ENCODE measurements at places on chromosomes 7 and 10.

GRCh38 chr10:48797830-48798229 lies 113.2 kb downstream of the WDFY4 start:
- DNase-seq, result no peak

- no peak for DNase-seq
Measured at GRCh38 chr10:77159538-77160110, 478.0 kb downstream of the KCNMA1 start.

GRCh38 chr10:46084321-46085165 lies 38.5 kb upstream of the MSMB start:
- DNase-seq, result no peak

DNA sequence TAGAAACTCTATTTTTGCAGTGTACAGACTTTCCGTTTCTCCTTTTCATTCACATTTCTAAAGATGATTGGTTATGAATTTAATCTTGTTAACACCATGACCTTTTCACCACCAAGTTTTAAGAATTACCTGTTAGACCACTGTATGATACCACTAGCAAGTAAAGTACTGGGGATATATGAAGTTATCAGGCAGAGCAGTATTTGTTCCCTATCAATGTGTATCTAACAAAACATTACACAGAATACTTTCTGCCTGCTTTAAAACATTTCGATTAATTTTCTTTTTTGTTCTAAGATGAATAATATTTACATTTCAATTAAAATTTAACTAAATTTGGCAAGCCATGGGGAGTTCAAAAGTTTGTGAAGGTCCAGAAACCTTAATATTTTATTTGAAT lies 49.9 kb upstream of the AHR start:
- DNase-seq, result no peak

GRCh38 chr7:7177044-7177517 lies 5.3 kb upstream of the C1GALT1 start:
- no peak for DNase-seq

DNA sequence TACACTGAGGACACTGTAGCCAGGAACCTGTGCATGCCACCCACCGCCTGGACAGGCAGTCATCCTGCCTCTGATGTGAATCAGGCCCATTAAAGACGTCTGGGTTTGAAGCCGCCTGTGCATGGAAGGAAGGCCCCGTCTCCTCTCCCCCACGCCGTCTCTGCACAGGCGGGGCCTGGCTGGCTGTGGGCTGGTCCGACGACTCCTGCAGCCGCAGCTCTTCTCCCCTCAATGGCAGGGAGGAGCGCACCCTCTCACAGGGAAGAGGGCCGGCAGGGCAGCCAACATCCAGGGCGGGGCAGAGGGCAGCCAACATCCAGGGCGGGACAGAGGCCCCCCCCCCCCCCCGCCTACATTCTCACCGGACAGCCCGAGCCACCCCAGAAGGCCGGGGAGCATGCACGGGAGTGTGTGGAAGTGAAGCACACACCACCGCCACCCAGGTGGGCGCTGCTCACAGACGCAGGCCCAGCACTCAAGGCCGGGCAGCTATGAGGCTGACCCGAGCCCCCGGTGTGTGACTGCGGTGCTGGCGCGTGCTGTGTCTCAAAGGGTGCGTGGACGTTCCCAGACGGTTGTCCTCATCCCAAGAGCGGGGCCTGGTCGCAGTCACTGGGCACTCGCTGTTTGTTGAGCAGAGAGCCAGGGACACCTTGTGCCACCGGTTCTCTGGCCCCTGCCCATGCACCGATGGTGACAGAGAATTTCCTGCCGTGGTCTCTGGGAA lies 19.1 kb downstream of the DPYSL4 start:
- no peak for DNase-seq

GRCh38 chr10:95793401-95794045 lies 37.6 kb downstream of the ENTPD1 start:
- no peak for DNase-seq

GRCh38 chr7:88635149-88635548 lies 124.4 kb upstream of the ZNF804B start:
- no peak for DNase-seq

DNA sequence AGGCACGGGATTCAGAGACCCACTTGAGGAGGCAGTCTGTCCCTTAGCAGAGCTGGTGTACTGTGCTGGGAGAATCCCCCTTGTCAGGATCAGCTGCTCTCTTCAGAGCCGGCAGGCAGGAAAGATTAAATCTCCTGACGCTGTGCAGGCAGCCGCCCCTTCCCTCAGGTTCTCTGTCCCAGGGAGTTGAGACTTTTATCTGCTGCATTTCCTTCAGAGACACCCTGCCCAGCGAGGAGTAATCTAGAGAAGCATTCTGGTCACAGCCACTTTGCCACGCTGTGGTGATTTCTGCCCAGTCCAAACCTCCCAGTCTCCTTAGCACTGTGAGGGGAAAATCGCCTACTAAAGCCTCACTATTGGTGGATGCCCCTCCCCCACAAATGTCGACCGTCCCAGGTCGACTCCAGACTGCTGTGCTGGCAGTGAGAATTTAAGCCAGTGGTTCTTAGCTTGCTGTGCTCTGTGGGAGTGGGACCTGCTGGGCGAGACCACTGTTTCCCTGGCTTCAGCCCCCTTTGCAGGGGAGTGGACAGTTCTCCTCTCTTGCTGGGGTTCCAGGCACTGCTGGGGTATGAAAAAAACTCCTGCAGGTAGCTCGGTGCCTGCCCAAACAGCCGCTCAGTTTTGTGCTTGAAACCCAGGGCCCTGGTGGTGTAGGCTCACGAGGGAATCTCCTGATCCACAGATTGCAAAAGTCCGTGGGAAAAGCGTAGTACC lies 265.4 kb downstream of the ZWINT start:
- DNase-seq, result no peak

DNA sequence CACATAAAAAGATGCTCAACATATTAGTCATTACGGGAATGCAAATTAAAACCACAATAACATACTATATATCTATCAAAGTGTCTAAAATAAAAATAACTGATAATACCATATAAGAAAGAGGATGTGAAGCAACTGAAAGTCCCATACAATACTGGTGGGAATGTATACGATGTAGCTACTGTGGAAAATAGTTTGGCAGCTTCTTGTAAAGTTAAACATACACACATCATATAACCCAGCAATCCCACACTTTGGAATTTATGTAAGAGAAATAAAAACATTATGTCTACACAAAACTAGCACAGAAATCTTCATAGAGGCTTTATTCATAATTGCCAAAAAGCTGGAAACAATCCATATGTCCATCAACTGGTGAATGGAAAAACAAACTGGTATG lies 10.5 kb upstream of the COMMD3 start:
- no peak for DNase-seq

GRCh38 chr10:30687698-30688213 lies 58.2 kb upstream of the LYZL2 start:
- peak; percentile 74 for DNase-seq

DNA sequence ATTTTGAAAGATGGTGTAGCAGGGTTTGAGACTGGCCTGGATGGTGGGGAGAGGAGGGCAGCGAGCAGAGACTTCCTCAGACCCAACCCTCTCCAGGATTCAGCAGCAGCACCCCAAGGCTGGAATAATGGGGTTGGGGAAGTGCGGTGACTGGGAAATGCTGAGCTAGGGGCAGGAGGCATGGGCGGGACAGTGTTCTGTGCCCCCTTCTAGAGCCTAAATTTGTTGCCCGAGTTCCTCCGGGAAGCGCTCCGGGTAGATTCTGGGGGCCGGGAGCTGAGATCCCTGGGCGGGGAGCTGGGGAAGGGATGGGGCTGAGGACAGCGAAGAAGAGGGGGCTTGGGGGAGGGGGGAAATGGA lies at the start of gene CHAT:
CHAT (plus strand) TSS at position 156 of the 360 bp plus-strand sequence; CDS start at position 309, 153 bp downstream.
- no peak for DNase-seq

DNA sequence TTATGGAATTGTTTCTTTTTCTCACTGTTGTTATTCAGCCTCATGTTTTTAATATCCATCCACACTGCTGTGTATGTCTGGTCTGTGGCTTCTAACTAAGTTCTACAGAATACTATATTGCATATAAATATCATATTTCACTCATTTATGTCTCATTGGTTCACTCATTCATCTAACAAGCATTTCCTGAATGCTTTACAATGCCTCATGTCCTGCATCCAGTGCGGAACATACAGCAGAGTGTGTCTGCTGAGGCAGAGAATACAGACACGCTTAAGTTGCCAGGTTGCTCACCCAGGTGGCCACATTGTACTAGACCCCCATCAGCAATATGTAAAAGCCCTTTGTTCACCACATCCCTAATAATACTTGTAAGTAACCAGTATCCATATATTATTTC lies 111.8 kb upstream of the CNTNAP2 start:
- no peak for DNase-seq

DNA sequence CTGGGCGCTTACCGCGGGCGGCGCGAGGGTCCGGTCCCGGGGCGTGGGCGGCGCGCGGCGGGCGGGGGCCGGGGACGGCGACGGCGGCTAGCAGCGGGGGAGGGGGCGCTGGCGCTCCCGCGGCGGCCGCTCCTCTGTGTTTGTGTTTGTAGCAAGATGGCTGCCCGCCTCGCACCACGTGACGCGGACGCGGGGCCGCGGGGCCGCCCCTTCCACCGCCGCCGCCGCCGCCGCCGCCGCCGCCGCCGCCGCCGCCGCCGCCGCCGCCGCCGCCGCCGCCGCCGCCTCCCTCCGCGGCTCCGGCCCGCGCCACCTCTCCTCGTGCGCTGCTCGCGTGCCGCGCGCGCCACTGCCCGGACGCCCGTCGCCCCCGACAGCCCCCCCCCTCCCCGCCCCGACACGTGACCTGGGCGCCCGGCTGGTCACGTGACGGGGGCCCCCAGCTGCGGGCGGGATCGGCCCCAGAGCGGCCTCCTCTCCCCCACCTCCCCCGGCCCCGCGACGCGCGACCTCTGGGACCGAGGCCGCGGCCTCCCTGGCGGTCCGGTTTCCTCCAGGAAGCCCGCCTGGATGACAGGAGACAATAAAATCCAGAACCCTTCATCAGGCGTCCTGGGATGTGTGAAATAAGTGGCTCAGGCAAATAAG lies at the start of gene GIGYF1:
GIGYF1 (minus strand) TSS at position 153 of the 648 bp plus-strand sequence. CDS start 6,012 bp downstream, outside the sequence.
- DNase-seq, result peak; percentile 75

DNA sequence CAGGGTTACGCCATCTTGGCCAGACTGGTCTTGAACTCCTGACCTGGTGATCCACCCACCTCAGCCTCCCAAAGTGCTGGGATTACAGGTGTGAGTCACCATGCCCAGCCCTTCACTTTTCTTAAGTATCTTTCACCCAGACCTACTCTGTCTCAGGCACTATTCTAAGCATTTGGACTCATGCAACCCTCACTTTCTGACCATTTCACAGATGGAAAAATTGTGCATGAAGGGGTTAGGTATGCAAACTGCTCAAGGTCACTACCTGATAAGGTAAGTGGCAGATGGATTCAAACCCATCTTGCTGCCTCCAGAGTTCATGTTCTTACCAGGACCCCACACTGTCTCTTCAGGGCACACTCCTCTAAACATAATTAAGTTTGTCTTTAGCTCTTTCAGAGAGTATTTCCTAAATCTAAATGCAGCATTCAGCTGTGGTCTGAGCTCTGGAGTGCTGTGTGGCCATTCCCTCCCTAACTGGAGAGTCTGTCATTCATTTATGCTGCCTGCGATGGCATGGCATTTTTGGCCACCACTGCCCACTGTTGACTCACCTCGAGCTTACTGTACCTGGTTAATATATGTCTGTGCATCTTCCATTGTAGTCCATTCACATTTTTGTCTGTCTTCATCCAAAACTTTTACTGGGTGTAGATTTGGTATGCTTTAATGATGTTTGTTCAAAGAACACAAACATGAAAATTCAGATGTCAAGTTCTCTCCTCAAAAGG lies 88.4 kb downstream of the CCDC71L start:
- DNase-seq, result no peak

DNA sequence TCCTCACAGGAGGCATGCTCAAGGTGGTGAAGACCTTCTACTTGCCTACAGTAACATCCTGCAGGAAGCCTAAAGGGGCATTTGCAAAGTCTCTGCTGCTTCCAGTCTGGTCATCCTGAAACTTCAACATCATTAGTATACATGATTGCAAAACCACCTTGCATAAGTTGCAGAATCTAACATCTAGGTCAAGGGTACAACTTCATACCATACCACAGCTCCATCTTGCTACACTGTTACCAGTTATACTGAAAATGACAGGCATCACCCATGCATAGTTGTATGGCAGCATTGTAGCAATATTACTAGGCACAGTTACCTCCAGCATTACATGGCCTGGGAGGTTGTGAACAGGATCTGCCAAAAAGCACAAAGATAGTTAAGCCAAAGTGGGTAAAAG lies 13.7 kb upstream of the MACROH2A2 start:
- no peak for DNase-seq

DNA sequence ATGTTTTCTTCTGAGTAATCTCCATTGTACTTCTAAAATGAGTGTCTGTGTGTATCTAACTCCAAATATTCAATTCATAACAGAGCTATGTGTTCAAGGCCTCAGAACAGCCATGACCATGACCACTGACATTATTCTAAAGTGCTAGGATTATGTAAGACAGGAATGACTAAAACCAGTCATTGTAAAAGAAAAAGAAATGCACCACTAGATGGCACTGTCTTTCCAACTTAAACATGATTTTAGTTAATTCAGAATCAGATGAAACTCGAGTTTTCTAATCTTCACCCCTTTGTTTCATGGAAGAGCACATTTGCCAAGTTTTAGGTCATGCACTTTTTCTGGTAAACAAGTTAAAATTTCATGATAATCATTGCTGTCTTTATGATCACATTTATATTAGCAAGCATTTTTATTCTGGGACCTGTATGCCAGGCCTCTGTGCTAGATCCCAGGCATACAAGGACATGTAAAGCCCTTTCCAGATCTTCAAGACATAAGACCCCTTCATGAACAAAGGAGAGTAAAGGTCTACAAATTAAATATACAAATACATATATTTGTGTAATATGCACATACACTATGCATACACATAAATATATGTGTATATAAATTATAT lies 26.1 kb upstream of the RSU1 start:
- no peak for DNase-seq

DNA sequence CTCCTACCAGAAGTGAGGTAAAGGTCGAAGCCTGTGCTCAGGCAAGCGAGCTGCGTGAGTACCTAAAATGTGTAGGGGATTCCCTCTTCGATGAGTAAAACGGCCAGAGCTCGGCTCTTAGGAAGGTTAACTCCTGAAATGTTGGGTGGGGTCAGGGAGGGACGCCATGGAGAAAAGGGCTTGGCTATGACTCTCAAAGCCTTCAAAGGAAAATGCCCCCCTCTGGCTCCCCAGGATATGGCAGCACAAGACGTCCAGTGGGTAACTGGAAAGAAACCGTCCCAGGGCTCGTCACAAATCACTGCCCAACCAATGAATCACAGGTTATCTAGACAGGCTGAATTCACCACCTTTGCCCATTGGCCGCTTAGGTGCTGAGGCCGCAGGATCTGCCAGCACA lies 58.0 kb downstream of the CALML3 start:
- no peak for DNase-seq

DNA sequence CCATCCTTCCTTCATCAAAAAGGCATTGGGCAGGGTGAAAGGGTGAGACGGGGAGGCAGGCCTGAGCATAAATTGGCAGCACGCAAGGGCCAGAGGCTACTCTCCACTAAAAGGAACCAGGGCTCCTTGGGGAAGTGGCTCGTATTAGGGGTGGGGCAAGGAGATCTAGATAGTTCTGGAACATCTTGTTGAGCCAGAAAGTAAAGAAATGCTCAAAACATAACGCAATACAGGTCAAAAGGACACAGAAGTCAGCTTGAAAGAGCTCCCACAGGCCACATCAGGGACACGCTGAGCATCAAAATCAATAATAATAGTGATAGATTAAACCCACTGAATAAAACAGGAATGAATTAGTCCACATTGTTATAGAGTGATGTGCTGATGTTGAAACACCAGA lies 203.1 kb downstream of the ELMO1 start:
- no peak for DNase-seq

Data from MG63 (cell line).